Stimulated activated CD8-positive, alpha-beta memory T cell treated with anti-CD3 and anti-CD28 coated beads, Interleukin-4, amount 100 ng/mL, for 4 hours (primary cell): ENCODE measurements at places on chromosomes 2 and 18.

GRCh38 chr2:206939340-206939739, at the start of gene CPO:
Gene CPO, plus strand, starts transcription at chr2:206939518. Its CDS starts 82 bp downstream, at chr2:206939600.
- DNase-seq: no peak

DNA sequence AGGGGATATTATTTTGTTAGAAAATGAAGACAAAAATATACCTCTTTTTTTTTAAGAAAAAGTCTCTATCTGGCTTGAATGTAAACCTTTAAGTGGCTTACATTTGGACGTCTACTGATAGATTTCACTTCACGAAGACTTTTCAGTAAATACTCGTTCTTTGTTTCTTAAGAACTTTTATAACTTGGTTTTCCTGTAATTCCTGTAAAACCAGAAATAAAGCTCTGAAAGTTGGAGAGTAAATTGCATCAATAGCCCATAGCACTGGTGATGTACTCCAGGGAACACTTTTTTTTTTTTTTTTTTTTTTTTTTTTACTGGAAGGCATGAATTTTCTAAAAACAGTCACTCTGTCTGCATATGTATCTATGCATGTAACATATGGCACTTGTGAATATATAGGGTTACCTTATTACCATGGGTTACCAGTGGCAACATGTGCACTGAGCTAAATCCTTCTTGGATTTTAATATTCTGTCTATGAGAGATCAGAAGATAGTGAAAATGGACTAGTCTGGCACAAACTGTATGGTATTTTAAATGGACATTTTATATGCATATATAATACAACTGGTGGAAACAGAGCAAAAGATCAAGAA, 309.2 kb upstream of the TCF4 start:
- no peak for DNase-seq

- no peak for DNase-seq
Measured at GRCh38 chr2:231287696-231288095, 89.3 kb downstream of the ARMC9 start.

- no peak for DNase-seq
Measured at GRCh38 chr2:55302241-55302640, 33.2 kb upstream of the MTIF2 start.

DNA sequence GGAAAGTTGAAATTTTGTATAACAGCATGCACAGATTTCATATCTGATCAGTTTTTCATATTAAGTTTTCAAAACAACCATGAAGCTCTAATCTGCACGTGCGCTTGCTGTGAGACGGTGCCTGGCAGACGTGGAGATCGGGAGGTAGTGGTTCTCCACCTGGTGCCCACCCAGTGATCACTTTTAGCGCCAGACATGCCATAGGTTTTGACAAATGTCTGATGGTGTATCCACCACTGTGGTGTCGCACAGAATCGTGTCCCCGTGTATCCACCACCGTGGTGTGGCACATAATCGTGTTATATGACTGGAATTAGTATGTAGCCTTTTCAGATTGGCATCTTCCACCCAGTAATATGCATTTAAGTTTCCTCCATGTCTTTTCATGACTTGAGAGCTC, 40.9 kb upstream of the KCNG2 start:
- no peak for DNase-seq

GRCh38 chr2:176999301-176999700, 213.3 kb upstream of the HNRNPA3 start:
- no peak for DNase-seq
